RPMI7951 (cell line): ENCODE measurements at places on chromosomes 6 and 20.

DNA sequence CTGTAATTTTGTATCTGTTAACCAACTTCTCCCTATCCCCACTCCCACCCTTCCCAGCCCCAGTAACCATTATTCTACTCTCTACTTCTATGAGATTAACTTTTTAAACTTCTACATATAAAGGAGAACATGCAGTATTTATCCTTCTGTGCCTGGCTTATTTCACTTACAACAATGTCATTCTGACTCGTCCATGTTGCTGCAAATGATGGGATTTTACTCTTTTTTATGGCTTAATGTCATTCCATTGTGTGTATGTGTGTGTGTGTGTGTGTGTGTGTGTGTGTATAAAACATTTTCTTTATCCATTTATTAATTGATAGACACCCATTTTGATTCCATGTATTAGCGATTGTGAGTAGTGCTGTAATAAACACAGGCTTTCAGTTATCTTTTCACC, 76.1 kb downstream of the COL19A1 start:
- no peak for DNase-seq

- no peak for DNase-seq
Measured at GRCh38 chr20:13298692-13299373, 77.8 kb downstream of the ISM1 start.

- DNase-seq: no peak
Measured at GRCh38 chr6:34940030-34940434, 51.0 kb downstream of the ANKS1A start.

- DNase-seq: no peak
Measured at GRCh38 chr6:155115893-155116570, 120.9 kb downstream of the TIAM2 start.

- DNase-seq: peak; percentile 48
Measured at GRCh38 chr6:154509421-154510143, 903 bp downstream of the CNKSR3 start.

DNA sequence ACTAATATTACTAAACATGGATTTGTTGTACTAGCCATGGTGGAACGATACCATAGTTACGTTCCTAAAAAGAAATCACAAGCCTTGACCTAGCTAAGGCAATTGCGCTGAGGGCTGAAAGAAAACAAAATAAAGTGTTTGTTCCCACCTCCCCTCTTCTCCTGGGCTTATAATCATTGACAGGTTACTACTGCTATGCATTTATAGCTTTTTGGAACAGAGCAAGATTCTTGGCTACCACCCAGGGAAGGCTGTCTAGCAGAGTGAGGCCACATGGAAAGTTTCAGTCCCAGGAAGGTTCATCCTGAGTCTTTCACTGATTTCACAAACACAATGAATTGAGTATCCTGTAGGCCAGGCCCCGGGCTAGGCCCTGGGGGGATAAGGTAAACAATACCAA, 84.6 kb downstream of the TMEM170B start:
- DNase-seq: no peak

GRCh38 chr6:155517294-155517693, 61.7 kb upstream of the NOX3 start:
- DNase-seq: no peak

- no peak for DNase-seq
Measured at GRCh38 chr6:157460182-157460999, 79.4 kb downstream of the ZDHHC14 start.

- DNase-seq: no peak
Measured at GRCh38 chr6:25085756-25086155, 150.0 kb upstream of the RIPOR2 start.

GRCh38 chr6:133170602-133171001, 70.6 kb upstream of the EYA4 start:
- DNase-seq: peak; percentile 1

- no peak for DNase-seq
Measured at GRCh38 chr6:131206463-131207251, 71.4 kb downstream of the AKAP7 start.
